Mesenteric fat pad (tissue), 1 donor: ENCODE measurements at places on chromosomes 12 and 14. TPM values are rescaled to one million over a fixed set of nuclear protein-coding genes. Genes with fewer than 3 reads are reported as not detected.

POMT2 gene
- 27.2 TPM for total RNA-seq

- no peak for DNase-seq
Observed at GRCh38 chr14:31933716-31934115, 143.4 kb upstream of the ARHGAP5 start.

RD3L gene
- total RNA-seq: not detected

DNA sequence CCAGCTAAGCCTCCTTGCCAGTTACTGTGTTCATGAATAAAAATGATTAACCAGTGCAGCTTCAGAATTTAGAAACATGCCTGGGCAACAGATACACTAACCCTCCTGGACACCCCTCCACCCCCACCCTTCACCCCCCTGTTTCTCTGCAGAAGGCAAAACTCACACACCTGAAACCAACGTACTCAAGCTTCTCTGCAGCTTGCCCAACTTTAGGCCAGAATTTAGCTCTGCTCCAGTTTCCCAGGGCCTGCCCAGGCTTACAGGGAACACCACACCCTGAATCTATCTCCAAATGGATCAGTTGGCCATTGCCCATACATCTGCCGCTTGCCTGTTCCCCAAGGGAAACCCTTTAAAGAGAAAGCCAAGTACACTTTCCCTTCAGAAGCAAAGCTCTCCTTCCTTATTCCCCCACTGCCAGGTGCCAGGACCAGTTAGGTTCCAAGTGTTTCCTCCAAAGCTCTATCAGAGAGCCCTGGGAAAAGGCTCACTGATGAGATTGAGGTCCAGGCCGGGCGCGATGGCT is 1.8 kb upstream of the SPPL3 start:
- no peak for DNase-seq

DNA sequence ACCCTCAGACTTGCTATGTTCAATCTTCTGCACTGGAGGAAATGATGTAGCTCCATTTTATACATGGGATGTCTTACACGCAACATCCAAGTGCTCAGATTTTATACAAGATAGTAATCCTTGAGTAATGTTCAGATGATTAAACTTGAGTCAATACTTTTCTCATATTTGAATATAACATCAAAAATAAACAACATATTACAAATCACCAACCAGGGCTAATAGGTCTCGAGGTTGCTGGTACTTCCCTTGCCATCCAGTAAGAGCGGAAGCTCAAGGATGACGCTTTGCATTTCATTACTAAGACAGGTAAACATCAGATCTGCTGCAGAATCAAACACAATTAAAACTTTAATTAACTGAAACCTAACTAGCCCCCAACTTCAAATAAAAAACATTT is 97.3 kb downstream of the FOXN3 start:
- DNase-seq: no peak

POTEM gene
- total RNA-seq: not detected

GRCh38 chr12:77968571-77968970 is 137.9 kb downstream of the NAV3 start:
- no peak for DNase-seq

- peak; percentile 43 for DNase-seq
Observed at GRCh38 chr12:125229878-125230530, 164.8 kb downstream of the AACS start.
